ENCODE measurements at places on chromosomes 2 and 18.
A peak's percentile ranks its signal among the peaks of the same experiment; 100 is the strongest.

DNA sequence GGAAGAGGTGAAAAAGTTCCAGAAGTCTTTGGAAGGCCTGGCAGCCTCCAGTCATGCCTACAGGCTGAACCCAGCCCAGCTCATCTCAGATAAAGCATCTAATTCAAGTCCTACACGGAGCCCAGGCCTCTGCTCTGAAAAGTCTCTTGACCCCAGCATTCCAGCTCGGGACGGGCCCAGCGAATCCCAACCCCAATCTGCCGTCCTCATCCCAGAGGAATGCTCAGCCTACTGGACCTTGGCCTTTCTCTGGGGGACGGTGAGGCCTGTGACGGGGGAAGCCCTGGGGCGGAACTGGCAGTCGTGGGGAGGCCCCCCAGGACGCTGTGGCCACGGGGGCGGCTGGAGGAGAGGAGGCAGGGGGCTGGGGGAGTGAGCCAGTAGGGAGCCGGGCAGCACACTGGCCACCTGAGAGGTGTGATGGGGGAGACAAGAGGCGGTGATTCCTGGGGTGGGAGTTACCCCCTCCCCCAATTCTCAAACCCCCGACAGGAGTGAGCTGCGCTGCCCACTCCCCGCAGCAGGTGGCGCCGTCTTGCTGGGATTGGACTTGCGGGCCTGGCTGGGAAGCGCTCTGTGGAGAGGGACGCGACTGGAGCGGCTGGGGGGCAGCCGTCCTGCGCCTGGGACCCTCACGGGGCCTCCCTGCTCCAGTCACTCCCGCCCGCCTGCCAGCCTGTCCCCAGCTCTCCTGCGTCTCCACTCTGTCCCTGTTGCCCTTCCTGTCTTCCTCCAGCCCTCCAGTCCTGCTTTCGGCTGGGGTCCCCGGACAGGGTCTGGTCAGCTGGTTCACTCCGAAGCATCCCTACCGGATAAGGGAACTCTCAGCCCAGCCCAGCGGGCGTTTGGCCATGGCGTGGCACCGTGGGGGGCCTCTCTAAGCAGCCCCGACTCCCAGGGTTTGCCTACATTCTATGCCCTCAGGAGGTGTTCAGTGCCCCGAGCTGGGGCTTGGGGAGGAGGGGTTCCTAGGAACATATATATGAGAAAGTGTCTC lies 182.6 kb upstream of the HAAO start:
- peak; percentile 90 for DNase-seq

DNA sequence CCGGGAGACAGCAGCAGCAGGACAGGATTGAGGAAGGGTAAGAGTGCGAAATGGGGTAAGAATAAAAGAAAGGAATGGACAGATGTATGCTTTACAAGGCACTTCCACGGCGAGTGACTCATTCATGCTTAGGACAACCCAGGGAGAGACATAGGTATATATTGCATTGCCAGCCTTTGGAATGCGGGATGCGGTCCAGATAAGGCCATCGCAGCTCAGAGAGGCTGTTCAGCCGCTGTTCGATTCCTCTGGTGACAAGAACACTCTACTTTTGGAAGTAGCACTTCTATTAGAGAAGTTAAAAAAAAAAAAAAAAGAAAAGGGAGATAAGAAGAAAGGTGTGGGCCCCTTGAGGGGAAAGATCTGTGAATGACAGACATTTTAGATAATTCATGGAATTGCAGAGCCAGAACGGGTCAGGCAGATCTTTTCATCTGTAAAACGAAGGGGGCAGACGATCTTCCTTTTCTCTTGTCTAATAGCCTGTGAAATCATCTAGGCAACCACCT lies 819 bp upstream of the NCOA1 start:
- peak; percentile 53 for DNase-seq

- DNase-seq: peak; percentile 23
Measured at GRCh38 chr18:48011926-48012465, 81.5 kb upstream of the SMAD2 start.

GRCh38 chr2:122528061-122528460 lies 772.6 kb downstream of the TSN start:
- no peak for DNase-seq

DNA sequence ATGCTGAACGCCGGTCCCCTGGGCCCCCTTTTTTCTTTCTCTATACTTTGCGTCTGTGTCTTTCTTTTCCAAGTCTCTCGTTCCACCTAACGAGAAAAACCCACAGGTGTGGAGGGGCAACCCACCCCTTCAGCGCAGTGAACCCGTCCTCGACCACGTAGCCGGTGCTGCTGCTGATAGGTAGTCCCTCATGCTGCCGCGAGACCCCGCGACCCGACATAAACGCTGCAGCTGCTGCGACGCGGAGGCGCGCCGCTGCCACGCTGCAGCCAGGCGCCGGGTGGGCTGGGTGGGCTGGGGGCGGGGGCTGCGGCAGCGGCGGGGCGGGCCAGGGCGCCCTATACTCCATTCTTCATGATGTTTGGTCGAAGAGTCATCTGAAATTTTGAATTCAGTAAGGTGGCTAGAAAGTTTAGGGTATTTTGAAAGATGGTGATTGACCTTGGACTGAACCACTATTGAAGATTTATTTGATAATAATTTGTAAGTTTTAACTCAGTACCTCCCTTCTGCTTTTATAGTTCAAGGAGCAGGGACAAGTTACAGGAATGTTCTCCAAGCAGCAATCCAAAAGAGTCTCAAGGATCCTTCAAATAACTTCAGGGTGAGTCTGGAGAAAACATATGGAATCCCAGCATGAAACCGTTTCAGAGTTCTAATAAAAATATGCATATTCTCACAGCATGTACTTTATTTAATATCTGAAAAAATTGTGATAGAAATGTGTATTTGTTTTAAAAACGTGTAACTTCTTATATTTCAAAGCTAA lies 24.1 kb downstream of the CFLAR start:
- DNase-seq: no peak

- DNase-seq: no peak
Measured at GRCh38 chr18:45635893-45636509, 20.7 kb downstream of the SLC14A2 start.

GRCh38 chr2:240731178-240731545 lies 39.5 kb downstream of the AQP12A start:
- DNase-seq: no peak

DNA sequence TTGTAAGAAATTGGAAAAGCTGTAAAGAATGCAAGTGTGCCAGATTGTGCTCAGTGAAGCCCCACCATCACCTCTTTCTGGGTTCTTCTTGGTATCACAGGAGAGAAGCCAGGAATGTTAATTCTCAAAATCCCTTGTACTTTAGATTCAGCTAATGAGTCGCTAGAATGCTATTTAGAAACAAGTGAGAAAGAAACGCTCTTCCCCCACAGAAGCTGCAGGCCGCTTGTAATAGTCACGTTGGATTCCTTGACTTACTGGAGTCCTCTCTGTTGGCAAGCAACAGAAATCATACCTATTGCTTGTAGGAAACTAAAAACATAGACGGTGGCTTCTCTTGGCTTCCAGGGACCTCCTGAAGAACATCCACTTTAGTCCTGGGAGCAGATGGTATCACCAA lies 375.6 kb upstream of the LRATD1 start:
- DNase-seq: no peak

- DNase-seq: no peak
Measured at GRCh38 chr2:6856548-6856920, 9.2 kb downstream of the CMPK2 start.

DNA sequence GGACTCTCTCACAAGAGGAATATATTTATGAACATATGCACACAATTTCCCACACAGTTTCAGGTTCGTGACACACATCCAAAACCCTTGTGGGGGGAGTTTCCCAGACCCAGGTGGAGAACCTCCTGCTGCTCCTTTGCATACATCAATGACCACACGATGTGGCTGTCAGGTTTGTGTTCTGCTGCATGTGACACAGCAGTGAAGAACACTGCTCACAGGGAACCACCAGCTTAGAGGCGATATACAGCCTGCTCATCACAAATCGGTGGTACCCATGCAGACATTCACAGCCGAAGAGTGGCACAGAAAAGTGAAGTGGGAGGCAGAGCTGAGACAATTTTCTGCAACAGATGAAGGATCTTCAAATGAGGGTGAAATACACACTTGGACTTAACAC lies 175.6 kb upstream of the ZFP36L2 start:
- DNase-seq: no peak

GRCh38 chr18:9482790-9483189 lies 7.5 kb downstream of the RALBP1 start:
- DNase-seq: no peak

DNA sequence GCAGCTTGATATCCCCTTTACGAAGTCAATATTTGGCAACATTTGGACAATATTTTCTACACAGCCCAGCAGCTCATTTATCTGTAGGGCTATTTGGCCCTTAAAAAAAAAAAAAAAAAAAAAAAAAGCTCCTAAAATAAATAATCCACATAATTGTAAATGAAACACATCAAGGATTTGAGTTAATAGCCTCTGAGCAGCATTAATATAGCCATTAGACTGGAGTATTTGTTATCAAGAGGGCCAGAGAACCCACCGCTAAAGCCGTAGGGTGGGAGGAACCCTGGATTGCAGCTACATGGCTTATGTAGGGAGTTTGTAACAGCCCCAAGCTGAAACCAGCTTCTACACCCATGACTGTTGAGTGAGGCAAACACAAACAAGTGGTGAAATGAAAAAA lies 84.5 kb downstream of the RNF152 start:
- DNase-seq: no peak

DNA sequence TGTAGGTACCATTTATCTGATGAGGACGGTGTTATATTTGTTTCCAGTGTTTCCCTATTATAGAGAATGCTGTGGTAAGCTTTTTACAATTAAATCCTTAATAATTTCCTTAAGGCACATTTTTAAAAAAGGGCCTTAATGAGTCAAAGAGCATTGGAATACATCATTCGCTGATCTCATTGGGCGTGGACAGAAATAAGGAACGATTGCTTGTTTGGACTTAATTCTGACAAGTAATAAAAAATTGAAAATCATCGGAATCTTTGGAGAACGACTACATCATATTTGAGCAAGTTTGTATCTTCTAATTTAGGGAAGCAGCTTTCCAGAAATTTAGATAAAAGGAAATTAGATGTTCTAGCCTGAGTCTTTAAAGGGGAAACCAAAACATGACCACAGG lies 11.3 kb downstream of the AGPS start:
- DNase-seq: no peak

DNA sequence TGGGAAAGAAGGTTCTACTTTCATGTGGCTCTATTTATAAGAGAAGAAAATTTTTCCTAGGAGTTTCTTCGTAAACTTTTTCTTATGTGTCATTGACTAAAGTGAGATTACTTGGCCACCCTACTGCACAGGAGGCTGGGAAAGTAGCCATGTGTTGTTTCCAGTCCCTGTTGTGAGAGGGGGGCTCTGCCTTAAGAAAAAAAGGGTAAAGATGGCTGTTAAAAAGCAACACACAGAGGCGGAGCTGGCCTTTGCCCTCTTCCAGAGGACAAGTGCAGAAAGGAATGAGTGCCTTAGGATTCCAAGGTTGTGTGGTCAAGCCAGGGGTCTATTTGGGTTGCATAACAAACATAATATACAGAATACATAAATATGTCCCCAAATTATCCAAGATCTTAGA lies 230.0 kb upstream of the CXCR4 start:
- DNase-seq: no peak

DNA sequence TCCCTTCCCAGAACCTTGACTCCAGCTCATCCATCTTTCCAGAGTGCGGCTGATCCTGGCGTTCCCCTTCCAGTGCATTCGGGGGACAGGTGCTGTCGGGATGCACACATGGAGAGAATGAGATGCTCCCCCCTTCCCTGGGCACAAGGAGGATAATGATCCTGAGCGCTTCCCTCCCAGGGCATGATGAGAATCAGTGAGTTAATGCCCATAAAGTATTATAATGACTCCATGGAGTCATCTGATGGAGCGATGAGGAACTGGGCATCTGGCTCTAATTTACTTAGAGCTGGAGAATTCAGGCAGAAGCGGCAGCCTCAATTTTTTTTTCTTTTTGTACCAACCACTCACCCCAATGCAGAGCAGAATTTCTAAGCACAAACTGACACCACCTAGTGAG lies 79.6 kb upstream of the SKOR2 start:
- DNase-seq: no peak

DNA sequence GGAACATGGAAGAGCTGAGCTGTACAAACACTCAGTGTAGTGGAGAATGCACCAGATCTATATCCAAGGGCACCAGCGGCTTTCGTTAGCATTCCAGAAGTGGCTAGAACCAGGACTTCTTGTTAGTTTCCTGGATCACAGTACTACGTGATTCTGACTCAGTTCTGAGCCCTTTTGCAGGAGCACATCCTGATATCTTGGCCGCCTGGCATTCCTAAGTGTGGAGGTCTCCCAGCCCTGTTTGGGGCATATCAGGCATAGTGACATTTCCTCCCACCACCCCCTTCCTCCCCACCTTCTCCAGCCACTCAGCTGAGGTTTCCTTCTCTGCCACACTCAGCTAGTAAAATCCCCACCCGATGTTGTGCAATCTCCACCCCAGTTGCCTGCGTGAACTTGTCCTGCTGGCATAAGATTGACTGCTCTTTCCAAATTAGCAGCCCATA lies 63.4 kb downstream of the BMP10 start:
- no peak for DNase-seq

DNA sequence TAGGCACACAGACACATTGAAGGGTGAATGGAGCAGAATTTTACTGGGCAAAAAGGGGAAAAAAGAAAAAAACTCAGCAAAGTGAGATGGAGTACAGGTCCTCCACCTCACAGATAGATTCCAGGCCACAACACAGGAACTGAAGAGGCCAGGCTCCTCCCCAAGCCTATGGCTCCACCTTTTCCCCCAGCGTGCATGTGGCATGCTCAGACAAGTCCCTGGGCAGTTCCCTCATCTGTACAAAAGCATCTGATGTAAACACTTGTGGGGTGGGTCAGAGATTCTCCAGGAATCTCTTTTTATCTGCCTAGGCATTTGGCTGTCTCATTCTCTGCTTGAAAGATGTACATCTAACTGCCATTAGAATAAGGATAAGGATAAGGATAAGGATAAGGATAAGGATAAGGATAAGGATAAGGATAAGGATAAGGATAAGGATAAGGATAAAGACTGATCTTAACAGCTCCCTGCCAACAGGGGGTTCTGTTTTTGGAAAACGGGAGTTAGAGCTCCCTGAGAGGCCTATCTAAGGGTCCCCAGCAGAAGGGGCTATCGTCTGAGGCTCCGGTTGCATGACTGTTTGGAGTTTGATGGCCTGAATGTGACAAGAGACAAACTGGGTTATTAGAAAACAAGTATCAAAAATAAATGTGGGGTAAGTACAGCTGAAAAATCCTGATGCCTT lies 17.2 kb upstream of the ASXL3 start:
- peak; percentile 53 for DNase-seq

- DNase-seq: no peak
Measured at GRCh38 chr2:27809761-27810241, 38.3 kb downstream of the MRPL33 start.

DNA sequence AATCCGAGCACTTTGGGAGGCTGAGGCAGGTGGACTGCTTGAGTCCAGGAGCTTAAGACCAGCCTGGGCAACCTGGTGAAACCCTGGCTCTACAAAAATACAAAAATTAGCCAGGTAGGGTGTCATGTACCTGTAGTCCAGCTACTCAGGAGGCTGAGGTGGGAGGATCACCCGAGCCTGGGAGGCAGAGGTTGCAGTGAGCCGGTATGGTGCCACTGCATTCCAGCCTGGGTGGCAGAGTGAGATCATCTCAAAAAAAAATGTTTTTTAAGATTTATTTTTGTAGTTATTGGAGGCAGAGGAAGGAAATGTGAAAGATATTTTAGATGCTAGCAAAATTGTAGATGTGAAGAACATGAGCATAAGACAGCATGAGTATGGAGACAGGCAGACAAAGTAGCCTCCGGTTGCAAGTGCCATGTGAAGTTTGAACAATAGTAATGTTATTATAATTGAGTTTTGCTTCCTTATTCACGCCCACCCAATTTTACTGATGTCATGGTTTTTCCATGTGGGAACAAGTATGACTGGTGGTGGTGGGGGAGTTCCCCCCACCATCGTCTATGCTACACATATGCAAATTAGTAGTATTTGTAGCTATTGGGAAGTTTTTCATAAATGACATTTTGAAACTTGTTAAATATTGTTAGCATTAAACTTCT lies 18.0 kb downstream of the REL start:
- no peak for DNase-seq
